ENCODE measurements at places on chromosomes 6 and 20. TPM values are rescaled to one million over a fixed set of nuclear protein-coding genes. Genes with fewer than 3 reads are reported as not detected.

The COL9A3 gene
- total RNA-seq: 0.58 TPM

The NRN1 gene
- 0.79 TPM for total RNA-seq

The CST2 gene
- total RNA-seq: 0.44 TPM

The PGC gene
- not detected for total RNA-seq

The PLCG1 gene
- 41.7 TPM for total RNA-seq

The COL10A1 gene
- total RNA-seq: not detected

The CCND3 gene
- total RNA-seq: 182 TPM

The HLA-DMB gene
- 1.5 TPM for total RNA-seq

The CASS4 gene
- total RNA-seq: 0.09 TPM

The GPR6 gene
- total RNA-seq: not detected

The AVP gene
- total RNA-seq: not detected

Data from A549 treated with CpdA at 1 μM for 4 hours (cell line).